ENCODE measurements at places on chromosomes 7 and 10. TPM values are rescaled to one million over a fixed set of nuclear protein-coding genes. Genes with fewer than 3 reads are reported as not detected.

Gene TMEM229A
- not detected for total RNA-seq

Gene MINDY4
- total RNA-seq: 6.2 TPM

Gene TMEM273
- 0.23 TPM for total RNA-seq

Gene OPN1SW
- total RNA-seq: not detected

Gene GIMAP1
- total RNA-seq: 0.05 TPM

Gene ZNF117
- 8.0 TPM for total RNA-seq

Gene CRCP
- total RNA-seq: 46.4 TPM

Gene SPAM1
- total RNA-seq: not detected

Gene HK1
- 74.4 TPM for total RNA-seq

Gene TRIM73
- total RNA-seq: 4.1 TPM

Gene CASD1
- 14.7 TPM for total RNA-seq

Gene RBAK
- total RNA-seq: 14.8 TPM
